Peyer's patch (tissue), 4 donors: ENCODE measurements at places on chromosomes 1 and 21. TPM values are rescaled to one million over a fixed set of nuclear protein-coding genes. Genes with fewer than 3 reads are reported as not detected.

CLDN19 gene
- total RNA-seq: not detected

SPOCD1 gene
- total RNA-seq: 0.80 TPM

PTGFRN gene
- 57.0 TPM for total RNA-seq

LRRC39 gene
- 2.3 TPM for total RNA-seq

FCRL2 gene
- 0.53 TPM for total RNA-seq

SFN gene
- total RNA-seq: 46.8 TPM

GRCh38 chr1:210587566-210587965 lies 258.9 kb downstream of the HHAT start:
- no peak for DNase-seq

GRCh38 chr1:29426701-29427279 lies 190.5 kb downstream of the PTPRU start:
- DNase-seq: no peak

DNA sequence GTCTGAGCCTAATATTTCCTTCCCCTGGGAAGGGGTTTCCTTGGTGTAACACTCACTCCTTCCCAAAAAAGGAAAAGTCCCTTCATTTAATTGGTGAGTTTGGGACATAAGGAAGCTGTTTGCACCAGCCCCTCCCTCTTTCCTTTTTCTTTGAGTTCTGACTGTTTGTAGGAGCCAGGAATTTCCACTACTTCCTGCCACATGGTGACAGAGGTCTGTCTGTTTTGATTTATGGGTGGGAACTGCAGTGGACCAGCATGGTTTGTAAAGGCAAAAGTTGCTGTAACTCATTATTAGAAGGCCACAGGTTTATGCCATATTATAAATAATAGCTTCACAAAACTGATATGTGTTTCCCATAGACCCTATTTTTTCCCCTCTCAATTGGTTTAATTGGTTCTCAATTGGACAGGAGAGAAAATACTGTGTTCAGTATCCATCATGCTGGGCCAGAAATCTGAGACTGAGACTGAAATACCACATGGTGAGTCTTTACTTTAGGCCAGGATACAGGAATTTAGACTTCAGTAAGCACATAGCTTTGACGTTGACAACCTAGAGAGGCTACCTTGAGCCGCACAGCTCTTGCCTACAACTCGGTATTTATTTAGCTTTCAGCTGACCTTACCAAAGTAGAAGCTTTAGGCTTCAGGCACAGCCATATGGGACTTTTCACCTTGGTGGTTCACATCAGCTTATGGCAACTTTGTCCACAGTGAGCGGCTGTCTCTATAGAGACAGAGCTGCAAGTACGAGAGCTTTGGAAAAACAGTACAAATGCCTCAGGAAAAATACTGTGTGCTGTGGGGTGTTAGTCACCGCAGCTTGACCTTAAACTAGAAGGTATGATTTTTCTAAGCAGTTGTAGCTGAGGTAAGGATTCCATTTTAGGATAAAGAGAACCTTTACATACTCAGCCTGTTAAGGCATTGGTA lies 40.0 kb upstream of the RGS7 start:
- no peak for DNase-seq

DNA sequence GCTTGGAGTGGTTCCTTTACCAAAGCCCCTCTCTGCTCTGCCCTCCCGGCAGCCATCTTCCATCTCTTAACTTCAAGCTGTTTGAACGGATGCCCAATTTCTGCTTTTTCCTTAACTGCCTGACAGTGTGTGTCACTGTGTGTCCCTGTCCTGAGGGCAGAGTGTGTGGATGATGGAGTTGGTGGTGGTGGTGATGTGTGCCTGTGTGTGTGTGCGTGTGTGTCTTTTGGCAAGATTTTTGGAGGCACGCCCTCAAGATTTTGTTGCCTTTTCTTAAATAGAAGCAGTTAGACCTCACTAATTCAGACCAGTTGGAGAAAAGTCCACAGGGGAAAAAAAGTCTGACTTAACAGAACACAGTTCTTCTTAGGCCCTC lies 30.3 kb downstream of the SERTAD4 start:
- DNase-seq: no peak

DNA sequence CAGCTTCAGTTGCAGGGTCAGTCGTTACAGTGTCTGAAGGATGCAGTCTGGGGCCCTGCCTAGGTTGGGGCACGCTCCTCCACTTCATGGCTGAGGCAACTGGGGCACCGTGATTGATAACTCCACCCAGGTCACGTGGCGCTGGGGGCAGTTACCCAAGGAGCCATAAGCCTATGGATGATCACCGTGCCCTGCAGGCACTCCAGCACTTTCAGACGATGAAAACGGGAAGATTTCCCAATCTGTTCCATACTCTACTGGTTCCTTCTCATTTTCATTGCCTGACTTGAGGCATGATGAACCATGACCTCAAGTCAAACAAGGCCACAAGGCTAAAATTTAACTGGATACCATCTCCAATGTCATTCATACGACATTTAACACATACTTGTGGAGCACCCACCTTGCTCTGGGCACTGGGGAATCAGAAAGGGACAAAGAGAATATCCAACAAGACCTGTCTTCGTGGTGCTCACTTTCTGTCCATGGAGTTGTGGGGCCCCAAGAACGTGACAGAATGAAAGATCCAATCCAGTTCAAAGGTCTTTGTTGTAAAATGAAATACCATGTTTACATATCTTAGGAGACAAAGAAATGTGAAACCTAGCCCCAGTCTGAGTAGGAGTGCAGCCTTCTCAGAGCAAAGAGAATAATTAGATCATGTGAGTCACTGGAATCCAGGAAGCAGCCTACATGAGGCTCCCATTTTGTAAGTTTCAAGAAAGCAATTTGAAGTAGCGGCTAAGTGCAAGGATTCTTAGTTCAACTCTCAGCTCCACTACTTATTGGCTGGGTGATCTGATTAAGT lies 39.4 kb upstream of the SPOCD1 start:
- no peak for DNase-seq

DNA sequence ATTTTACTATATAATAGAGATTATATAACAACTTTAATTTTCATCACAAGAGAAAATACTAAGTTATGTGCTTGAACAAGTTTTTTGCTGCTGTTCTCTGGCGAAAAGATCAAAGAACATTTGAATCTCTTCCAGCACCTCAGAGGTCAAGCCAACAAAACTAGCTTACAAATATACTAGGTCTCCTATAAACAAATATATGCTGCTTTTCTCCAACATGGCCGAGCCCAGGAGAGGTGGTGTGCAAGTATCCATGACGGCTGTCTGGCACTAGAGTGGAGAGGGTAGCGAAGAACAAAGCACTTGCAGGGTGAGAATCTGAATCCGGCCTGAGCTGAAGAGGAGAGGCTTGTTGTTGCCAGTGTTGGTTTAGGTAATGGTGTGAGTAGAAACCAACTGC lies 7.5 kb upstream of the FMO3 start:
- DNase-seq: no peak

DNA sequence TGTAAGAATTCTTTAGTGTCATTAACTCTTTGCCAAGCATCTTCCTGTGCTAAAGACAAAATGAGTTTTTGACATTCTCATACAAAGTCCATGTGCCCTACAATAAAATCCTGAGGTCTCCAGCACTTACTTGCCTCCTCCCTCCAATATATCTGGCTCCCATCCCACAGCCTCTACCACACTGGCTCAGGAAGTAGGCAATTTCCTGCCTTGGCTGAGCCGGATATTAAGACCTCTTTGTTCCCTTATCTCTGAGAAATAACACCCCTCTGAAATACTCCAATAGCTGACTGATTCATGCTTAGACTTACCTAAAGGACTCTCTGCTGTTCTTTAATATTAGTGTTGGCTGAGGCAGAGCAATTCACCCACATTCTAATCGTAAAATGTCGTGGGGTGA lies 37.6 kb upstream of the GORAB start:
- no peak for DNase-seq

DNA sequence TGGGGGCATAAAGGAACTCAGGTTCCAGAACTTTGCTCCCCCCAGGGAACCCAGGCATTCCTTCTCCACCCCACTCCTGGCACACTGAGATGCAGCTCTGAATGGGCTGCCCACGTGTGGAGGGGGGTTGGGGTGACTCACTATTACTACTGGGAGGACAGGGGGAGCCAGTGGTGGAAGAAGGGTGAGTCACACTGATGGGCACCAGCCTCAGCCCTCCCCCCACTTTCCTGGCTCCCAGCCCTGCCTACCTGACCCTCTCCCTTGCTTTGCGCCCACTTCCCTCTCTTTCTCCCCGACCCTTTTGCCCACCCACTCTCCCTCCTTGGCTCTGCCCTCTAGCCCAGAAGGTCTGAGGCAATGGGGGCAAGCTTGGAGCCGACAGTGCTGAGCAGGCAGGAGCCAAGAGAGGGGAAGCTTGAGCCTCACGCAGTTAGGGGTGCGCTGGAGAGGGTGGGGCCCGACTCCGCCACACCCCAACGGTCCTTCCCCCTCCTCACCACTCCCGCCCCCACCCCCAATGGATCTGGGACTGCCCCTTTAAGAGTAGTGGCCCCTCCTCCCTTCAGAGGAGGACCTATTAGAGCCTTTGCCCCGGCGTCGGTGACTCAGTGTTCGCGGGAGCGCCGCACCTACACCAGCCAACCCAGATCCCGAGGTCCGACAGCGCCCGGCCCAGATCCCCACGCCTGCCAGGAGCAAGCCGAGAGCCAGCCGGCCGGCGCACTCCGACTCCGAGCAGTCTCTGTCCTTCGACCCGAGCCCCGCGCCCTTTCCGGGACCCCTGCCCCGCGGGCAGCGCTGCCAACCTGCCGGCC lies at the start of gene LMNA:
Gene LMNA, plus strand, starts transcription at position 611 of the 818 bp plus-strand sequence. CDS start 208 bp downstream, outside the sequence.
- DNase-seq: peak; percentile 60

- DNase-seq: no peak
These were observed 19.3 kb upstream of the FOXO6 start for GRCh38 chr1:41341772-41342562.

- no peak for DNase-seq
These were observed 615.2 kb downstream of the PLA2G4A start for GRCh38 chr1:187443939-187444338.

- DNase-seq: no peak
These were observed 148.6 kb downstream of the MIS18A start for GRCh38 chr21:32130031-32130891.

- DNase-seq: no peak
These were observed 23.4 kb downstream of the PDPN start for GRCh38 chr1:13607002-13607401.

DNA sequence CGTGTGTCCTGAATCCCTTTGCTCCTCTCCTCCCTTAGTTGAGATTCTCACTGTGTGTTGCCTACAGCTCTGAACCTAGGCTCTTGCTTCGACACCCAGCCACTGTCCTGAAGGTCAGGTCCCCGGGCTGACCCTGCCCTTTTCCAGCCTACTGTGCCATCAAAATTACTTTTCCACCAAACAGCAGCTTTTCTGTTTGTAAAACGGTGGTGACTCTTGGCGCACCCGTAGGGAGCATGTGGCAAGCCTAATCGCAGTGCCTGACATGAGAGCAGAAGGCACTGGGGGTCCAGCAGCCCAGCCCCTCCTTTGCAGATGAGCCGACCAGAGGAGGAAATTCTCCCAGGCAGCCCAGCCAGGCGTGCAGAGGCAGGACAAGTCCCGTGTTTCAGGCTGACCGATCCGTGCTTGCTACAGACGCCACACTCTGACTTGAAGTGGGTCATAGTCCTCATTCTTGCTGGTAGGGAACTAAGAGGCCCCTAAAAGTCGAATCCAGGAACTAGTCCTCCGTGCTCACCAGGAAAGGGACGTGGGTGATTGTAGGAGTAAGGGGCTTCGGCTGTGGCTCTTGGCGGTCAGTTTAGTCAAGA lies 6.8 kb downstream of the GPR137B start:
- DNase-seq: no peak

DNA sequence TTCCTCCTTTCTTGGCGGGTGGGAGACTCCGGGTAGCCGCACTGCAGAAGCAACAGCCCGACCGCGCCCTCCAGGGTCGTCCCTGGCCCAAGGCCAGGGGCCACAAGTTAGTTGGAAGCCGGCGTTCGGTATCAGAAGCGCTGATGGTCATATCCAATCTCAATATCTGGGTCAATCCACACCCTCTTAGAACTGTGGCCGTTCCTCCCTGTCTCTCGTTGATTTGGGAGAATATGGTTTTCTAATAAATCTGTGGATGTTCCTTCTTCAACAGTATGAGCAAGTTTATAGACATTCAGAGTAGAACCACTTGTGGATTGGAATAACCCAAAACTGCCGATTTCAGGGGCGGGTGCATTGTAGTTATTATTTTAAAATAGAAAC lies 2.5 kb downstream of the OLIG2 start:
- no peak for DNase-seq

GRCh38 chr21:31564439-31564838 lies 95.1 kb upstream of the SOD1 start:
- DNase-seq: no peak

- no peak for DNase-seq
These were observed 184.6 kb downstream of the KCNT2 start for GRCh38 chr1:196423612-196424011.

DNA sequence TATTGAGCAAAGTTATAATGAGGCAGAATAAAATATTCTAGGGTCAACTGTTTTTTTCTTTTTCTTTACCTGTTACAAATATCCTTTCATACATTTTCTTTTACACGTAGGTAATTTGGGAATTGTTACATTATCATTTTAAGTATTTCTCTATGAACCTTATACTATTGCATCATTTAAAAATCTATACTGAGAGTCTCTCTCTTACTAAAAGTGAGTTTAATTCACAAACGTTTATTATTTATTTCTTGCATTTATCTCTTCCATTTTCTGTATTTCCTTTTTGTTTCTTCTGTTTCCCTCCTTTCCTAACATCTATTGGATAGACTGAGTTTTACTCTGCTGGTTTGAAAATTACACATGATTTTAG lies 25.4 kb upstream of the CLCA4 start:
- DNase-seq: no peak

GRCh38 chr1:205677167-205677566 lies 3.1 kb downstream of the SLC45A3 start:
- DNase-seq: no peak

GRCh38 chr1:118989878-118990378 lies 1.8 kb upstream of the TBX15 start:
- DNase-seq: no peak

DNA sequence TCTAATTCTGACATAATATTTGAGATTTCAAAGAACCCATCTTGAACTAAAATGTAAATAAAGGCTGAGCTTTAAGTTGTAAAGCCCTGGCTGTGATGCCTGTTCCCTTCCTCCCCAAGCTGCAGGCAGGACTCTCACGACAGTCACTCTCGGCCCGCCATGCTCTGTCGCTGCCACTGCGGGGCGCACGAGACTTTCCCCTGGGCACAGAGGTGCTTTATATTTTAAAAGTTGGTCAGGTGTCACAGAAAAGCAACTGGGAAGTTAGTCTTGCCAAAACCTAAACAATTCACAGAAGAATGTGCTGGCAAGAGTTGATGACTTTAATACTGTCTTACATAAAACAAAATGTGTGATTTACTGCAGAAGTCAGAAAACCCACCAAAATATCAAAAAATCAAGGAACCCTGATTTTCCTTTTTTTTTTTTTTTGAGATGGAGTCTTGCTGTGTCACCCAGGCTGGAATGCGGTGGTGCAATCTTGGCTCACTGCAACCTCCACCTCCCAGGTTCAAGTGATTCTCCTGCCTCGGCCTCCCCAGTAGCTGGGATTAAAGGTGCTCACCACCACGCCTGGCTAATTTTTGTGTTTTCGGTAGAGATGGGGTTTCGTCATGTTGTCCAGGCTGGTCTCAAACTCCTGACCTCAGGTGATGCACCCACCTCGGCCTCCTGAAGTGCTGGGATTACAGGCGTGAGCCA lies 10.7 kb downstream of the LRRC47 start:
- no peak for DNase-seq
